Hypothalamus (tissue), 51 donors: ENCODE measurements at places on chromosomes 3 and 15.
A peak's percentile ranks its signal among the peaks of the same experiment; 100 is the strongest.

- no peak for DNase-seq
Observed at GRCh38 chr3:88940296-88940695, 167.1 kb upstream of the EPHA3 start.

GRCh38 chr3:53830944-53831343 lies 15.3 kb downstream of the CHDH start:
- no peak for DNase-seq

GRCh38 chr3:169966951-169967915 lies 626 bp downstream of the SEC62 start:
- peak; percentile 53 for DNase-seq

GRCh38 chr15:51132384-51133139 lies 37.9 kb upstream of the TNFAIP8L3 start:
- peak; percentile 21 for DNase-seq

DNA sequence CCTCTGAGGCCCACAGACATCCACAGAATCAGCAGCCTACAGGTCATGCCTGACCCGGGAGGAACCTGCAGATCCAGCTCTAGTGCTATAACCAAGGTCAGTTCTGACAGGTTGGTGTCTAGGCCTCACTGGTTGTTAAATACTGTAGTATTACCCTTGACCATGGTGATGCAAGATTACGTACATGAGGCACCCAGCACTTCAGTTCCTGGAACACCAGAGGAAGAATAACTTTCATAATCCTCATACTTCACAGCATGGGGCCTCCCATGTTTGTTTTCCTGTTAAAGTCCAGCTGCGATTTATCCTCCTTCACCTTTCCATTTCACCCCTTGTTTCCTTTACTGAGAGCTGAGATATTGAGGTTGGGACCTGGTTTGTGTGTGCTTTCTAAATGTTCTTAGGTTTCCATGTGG lies 34.4 kb upstream of the GLCE start:
- no peak for DNase-seq

GRCh38 chr3:39150803-39151631 lies 2.4 kb downstream of the CSRNP1 start:
- DNase-seq: peak; percentile 48

- no peak for DNase-seq
Observed at GRCh38 chr15:35838424-35839111, 292.6 kb upstream of the DPH6 start.

DNA sequence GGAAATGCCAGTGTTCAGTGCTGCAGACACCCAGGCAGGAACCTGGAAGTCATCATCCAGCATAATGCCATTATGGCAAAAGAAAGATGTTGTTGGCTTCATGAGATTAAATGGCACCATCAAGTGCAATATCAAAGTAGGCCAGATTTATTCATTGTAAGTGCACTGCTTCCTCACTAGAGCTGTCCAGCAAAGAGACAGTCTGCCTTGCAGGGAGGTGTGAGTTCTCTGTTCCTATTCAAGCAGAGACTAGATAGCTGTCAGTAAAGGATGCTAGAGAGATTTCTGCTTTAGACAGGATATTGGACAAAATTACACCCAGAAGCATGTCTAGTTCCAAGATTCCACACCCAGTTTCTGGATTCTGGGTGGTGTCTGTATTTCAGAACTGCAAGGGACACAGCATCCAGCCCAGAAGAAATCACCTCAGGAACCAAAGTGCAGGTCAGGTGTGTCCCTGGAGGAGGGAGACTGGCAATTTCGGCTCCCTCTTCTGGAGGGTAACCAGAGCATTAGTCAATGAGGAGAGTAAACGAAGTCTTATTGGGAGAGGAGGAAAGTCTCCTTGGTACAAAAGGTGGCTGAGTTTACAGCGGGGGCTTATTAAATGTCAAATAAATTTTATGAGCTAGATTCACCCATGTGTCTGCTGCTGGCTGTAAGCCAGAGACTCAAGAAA lies 377.3 kb downstream of the EPHB1 start:
- DNase-seq: no peak

GRCh38 chr3:64267721-64268604 lies 42.7 kb upstream of the PRICKLE2 start:
- peak; percentile 44 for DNase-seq

DNA sequence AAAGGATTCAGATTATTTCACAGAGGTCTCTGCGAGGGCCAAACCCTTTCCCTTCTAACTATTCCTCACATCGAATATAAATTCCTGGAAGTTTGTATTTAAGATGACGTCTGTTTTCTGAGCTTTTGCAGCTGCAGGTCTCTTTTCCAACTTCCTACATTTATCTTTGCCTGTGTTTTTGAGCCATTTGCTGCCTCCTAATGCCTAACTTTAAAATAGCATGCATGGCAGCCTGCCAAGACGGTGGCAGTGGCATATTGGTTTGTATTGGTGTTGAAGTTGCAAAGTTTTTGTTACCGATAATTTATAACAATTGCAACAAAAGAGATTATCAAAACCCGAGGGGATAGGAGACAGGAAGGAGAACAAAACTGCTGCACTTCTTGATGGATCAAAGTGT lies 187.1 kb upstream of the DNAJC19 start:
- DNase-seq: peak; percentile 62

DNA sequence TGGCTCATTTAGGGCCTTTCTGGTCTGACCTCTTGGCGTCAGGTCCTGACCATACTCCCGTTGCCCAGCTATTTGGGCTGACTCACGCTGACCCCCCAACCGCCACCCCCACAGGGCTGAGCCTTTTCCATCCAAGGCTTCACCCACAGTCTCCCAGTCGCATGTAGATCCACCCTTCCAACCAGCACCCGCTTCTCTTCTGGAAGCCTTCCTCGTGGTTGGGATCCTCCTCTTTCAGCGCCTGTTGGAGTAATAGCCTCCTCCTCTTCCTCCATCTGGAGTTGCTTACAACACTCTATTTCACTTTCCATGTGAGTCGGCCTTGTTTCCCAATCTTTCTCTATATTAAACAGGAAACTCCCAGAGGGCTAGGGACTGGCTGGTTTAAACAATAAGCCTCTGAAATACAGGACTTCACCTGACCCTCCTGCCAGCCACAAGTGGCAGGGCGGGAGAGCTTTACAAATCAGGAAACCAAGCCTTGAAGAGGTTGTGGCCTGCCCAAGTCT lies 2.1 kb upstream of the ALAS1 start:
- DNase-seq: no peak

DNA sequence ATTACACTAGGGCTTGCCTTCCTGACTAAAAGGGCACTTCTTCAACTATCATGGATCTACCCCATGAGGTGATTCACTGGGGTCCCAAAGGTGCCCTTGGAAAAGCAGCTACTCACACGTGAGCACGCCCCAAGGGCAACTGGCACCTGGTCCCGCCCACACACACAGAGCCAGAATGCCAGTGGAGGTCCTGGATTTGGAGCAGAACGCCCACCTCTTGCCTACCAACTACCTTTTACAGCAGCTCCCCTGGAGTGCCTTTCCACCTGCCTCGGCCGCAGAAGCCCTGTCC lies 1.8 kb upstream of the CTDSPL start:
- DNase-seq: no peak

DNA sequence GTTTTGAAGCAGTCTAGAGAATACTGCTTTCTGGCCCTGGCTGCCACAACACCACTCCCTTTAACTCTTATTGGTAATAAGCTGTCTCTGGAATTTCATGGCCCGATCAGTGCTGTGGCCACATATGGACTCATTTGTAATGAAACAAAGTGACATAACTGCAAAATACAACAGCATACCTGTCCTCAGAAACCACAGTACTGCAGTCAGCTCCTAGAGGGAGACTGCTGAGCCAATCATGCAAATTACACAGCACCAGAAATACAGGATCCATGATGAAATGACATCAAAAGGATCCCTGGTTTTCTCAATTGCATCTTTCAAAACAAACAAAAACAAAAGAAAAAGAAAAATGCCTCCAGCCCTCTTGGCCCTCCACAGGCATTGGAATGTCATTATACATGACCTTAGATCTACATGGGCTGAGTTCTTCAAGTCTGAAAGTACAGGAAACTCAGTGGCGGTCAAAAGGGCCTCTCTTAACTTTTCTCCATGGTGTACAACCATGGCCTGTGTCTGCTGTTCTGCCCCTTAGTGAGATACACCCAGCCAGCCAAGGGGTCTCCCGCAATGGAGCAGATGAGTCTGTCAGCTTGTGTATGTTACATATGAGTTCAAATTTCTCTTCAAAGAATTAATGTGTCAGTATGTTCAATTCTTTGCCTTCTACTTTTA lies 24.9 kb upstream of the KBTBD12 start:
- DNase-seq: no peak

DNA sequence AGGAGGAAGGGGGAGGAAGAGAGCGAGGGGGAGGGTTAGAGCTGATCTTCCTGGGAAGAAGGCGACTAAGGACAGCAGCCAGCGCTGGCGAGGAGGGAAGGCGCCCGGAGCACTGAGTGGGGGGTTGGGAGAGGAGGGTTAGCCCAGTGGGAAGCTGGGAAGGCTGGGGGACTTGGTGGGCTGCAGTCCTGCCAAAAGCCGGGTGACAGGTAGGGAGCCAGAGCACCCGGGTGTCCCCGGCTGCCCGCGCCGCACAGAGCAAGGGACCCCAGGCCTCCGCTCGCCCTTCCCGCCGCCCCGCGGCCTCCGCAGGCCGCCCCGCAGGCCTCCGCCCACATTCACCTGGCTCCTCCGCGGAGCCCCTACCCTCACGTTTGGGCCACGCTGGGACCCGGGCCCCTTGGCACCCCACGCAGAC lies 448 bp downstream of the SLC12A8 start:
- DNase-seq: no peak

DNA sequence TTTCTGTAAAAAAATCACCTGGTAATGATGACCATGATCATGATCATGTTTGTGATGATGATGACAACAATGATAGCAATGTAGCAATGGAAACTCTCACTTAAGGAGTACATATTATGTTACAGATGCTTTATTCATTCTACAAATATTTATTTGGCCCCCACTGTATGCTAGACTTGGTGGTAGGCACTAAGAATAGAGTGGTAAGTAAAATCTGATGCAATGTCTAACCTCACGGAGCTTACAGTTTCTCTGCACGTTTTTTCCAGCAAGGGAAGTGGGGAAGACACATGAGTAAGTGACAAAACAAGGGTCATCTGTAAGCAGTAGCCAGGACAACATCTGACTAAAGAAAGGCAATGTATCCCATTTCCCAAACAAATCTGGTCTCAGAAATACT lies 199.4 kb upstream of the MRPL3 start:
- DNase-seq: no peak

DNA sequence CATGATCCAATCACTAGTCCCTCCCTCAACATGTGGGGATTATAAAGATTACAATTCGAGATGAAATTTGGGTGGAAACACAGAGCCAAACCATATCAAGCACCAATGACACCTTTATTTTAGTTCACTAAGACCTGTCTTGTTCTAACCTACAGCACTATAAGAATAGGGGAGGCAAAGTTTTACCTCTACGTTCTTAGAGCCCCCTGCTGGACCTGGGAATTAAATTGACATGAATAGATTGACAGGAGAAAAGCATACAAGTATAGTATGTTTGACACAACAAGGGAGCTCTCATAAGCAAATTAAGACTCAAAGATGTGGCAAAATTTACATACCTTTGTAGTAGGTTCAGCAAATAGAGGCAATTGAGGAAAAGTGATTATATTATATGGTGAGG lies 974.4 kb upstream of the ALCAM start:
- DNase-seq: no peak

GRCh38 chr3:109440353-109440752 lies 103.0 kb upstream of the DPPA4 start:
- no peak for DNase-seq

GRCh38 chr3:190903156-190903555 lies 40.7 kb upstream of the GMNC start:
- DNase-seq: no peak

GRCh38 chr15:31605467-31605931 lies 278.9 kb downstream of the KLF13 start:
- DNase-seq: no peak

GRCh38 chr15:66043264-66043663 lies 174.0 kb downstream of the RAB11A start:
- DNase-seq: no peak

GRCh38 chr3:12483410-12483809 lies 870 bp upstream of the TSEN2 start:
- DNase-seq: no peak

DNA sequence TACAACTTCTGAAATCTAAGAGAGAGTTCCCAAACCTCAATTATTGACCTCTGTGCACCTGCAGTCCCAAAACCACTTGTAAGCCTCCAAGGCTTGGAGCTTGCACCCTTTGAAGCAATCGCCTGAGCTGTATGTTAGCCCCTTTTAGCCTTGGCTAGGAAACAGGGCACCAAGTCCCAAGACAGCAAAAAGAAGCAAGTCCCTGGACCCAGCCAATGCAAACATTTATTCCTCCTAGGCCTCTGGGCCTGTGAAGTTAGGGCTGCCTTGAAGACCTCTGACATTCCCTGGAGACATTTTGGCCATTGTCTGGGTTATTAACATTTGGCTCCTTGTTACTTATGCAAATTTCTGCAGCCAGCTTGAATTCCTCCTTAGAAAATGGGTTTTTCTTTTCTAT lies 26.9 kb upstream of the ARRDC4 start:
- no peak for DNase-seq

- no peak for DNase-seq
Observed at GRCh38 chr3:87788516-87788915, 270.3 kb downstream of the CGGBP1 start.

DNA sequence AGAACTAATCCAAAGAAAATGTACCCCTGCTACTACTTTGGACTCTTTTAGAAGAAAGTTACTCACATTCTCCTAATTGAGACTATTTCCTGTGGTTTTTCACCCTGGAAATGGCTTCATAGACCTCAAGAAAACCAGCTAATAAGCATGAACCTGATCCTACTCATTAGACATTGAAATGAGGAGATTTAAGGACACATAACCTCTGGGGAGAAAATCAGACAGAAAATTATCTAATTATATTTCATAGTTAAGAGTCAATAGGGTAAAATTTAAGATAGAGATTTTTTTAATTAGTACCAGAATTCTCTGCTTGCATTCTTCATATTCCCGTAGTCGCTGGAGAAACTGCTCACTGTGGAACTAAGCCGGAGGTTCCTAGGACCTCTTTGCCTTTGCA lies 114.6 kb upstream of the ACP3 start:
- DNase-seq: no peak

DNA sequence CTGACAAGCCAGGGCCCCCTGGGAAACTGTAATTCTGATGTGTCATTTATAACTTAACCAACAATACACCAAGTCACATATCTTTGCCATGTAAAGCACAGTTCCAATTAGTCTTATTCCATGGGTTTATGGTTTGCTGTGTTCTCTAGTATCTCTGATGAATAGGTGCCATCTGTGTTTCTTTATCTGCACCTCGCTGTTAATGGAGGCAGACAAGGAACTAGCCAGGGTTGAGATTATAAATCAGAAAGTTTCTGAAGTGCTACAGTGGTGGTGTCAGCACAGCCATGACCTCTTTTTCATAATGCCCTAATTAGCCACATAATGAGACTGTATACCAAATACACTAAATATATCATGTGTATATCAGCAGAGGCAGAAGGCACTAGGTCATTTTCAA lies 866.4 kb downstream of the PLOD2 start:
- DNase-seq: no peak
